ENCODE measurements at places on chromosomes 5 and 9.

- DNase-seq = no peak
Measured at GRCh38 chr9:93121316-93122241, 12.5 kb downstream of the NINJ1 start.

DNA sequence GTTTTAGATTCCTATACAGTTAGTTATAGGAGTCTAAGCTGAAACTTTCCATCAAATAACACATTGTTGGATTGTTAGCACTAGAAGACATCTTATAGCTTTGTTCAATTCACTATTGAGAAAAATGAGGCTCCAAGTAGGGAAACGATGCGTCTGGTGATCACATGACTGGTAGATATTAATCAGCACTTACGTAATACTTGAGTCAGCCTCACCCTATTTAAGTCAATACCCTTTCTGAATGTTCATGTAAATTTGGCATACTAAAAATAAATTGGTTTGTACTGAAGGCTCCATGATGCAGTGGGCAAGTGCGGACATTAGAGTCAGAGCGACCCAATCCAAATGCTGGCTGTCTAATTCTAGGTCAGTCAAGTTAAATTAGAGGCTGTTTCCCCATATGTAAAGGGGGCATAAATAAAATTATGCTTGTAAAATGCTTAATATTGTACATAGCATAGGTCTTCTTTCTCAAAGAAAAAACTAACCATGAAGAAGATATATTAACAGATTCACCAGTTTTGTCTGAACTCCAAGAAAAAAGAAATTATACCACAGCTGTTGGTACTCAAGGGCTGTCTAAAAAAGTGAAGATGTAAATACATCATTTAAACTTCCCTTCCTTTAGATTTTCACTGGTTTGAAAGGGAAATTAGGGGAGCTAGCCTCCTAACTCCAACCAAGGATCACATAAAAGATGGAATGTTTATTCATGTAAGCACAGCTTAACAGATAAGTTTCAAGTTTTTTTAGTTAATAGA, 406.6 kb upstream of the TLE4 start:
- no peak for DNase-seq

GRCh38 chr5:137833463-137833862, 34.2 kb upstream of the MYOT start:
- DNase-seq = no peak

- DNase-seq = no peak
Measured at GRCh38 chr5:51273021-51273420, 110.2 kb upstream of the ISL1 start.

- DNase-seq = no peak
Measured at GRCh38 chr9:4026905-4027304, 273.0 kb downstream of the GLIS3 start.

DNA sequence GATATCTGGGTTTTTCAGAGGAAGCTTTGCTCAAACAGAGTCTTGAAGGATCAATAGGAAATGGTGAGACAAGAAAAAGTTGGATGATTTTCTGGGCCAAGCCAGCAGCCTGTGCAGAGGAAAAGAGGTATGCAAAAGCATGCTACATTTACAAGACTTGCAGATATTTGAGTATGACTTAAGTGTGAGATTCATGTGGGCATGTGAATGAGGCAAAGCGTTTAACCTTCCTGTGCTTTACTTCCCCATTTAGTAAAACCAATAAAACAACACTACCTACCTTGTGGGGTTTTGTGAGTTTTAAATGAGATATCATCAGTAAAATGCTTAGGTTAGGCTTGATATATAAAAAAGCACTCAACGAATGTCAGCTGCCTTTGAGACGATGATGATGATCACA, 58.1 kb downstream of the PIP5K1B start:
- DNase-seq = no peak

DNA sequence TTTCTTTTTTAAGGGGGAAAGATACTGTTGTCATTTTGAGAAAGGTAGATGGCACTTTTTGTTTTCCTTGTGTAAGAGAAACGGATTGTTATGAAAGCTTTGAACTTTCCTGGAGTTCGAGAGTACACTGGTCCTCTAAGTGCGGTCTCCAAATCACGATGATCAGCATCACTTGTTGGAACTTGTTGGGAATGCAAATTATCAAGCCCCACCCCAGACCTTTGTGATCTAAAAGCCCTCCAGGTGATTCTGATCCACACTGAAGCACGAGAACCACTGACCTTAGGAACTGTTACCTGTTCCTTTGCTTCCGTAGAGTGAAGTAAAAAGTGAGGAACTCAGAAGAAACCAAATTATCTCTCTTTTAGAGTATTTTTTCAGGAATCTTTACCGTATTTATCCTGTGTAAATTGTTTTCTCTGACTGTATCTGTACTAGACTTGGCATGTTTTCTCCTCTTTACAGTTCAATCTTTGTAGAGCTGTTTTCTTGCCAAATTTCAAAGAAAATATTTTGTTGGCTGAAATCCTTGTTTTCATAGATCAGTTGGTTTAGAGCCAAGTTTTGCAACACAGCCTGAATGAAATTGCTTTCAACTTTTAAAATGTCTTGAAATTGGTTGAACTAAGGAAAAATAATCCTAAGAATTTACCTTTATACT, 4.0 kb downstream of the MAT2B start:
- DNase-seq = no peak

DNA sequence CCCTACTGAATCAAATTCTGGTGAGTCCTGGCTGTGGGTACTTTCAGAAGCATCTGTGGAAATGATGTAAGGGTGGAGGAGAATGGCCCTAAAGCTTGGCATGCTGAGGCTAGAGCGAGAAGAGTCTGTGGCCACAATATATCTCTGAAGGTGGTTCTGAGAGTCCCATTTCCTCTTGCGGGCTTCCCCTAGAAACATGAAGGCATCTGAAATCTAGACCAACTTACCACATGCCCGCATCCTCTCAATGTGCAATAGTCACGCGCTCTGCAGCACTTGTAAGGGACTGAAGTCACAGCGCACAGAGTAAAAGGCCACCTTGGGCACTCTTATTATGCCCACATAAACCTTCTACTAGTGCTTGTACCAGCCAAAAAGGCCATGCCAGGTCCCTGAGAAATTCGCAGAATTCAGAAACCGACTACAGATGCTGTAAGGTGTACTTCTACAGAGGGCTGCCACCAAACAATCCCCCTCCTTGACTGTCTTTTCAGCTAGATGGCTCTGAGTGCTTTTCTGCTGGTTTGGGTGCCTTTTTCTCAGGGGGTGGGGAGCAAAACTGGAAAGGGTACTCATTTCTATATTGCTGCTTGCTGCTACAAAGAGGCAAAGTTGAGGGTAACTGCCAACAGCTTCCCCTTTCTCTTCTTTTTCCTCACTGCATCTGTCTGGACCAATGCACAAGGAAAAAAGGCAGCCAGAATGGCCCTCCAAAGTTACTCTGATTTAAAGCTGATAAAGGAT, 107.3 kb downstream of the ZDHHC21 start:
- DNase-seq = no peak

- DNase-seq = no peak
Measured at GRCh38 chr9:72665421-72665820, 144.0 kb downstream of the TMC1 start.

DNA sequence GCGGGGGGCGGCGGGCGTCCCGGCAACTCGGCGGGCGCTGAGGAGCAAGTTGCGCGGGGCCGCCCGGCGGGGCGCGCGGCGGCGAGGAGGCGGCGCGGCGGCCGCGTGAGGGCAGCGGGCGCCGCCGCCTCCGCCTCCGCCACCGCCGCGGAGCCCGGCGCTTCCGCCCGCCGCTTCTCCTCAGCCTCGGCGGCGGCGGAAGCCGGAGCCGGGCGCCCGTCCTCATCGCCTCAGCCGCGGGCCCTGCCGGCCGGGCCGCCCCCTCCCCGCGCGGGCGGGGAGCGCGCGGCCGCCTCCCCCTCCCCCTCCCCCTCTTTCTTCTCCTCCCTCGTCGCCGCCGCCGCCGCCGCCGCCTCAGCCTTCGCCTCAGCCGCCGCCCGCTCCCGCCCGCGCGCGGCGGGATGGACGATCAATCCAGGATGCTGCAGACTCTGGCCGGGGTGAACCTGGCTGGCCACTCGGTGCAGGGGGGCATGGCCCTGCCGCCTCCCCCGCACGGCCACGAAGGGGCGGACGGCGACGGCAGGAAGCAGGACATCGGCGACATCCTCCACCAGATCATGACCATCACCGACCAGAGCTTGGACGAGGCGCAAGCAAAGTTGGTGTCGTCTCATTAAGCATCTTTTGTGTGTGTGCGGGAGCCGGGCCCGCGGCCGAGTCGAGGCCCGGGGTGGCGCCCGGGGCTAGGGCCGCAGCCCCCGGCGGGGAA, at the start of gene PBX3:
PBX3 (plus strand) TSS at position 321 of the 712 bp plus-strand sequence.
- DNase-seq = peak; percentile 48

GRCh38 chr9:278651-279050, 64.0 kb downstream of the DOCK8 start:
- DNase-seq = peak; percentile 55

- no peak for DNase-seq
Measured at GRCh38 chr9:105339849-105340248, 95.4 kb downstream of the SLC44A1 start.

All from CD4-positive, alpha-beta T cell treated with Interleukin-15 for 4 hours (primary cell).